ENCODE measurements at places on chromosomes 13 and 19. TPM values are rescaled to one million over a fixed set of nuclear protein-coding genes. Genes with fewer than 3 reads are reported as not detected.

Gene CCNA1
- 26.2 TPM for total RNA-seq

Gene ZNF845
- total RNA-seq: 7.1 TPM

Gene LYPD3
- not detected for total RNA-seq

Gene KCNN1
- total RNA-seq: not detected

Gene PNMA8B
- 0.38 TPM for total RNA-seq

Gene KLK3
- not detected for total RNA-seq

Measured in smooth muscle cell of the coronary artery (primary cell).